ENCODE measurements at places on chromosomes 6 and 20. TPM values are rescaled to one million over a fixed set of nuclear protein-coding genes. Genes with fewer than 3 reads are reported as not detected.

KIAA0408 gene
- 12.8 TPM for total RNA-seq

MCCD1 gene
- not detected for total RNA-seq

SAMD5 gene
- total RNA-seq, result 4.8 TPM

DNA sequence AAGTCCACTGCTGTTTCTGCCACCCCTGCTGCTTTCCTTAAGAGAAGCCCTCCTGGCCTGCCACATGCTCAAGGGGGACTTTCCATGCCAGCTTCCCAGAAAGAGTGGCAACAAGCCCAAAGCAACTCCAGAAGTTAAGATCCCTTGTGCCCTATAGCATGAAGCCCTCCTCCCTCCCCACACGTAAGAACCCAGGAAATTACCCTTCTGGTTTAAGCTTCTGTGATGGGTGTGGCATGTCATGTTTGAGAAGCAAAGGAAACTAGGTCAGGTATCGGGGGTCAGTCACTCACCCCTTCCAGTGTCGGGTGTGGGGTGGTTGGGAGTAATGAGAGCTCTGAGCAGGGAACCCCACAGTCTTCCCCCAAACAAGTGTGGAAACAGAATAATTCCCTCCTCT lies 196.1 kb downstream of the LRFN2 start:
- no peak for DNase-seq

- no peak for DNase-seq
These were observed 16.5 kb upstream of the NTSR1 start for GRCh38 chr20:62692176-62692575.

DNA sequence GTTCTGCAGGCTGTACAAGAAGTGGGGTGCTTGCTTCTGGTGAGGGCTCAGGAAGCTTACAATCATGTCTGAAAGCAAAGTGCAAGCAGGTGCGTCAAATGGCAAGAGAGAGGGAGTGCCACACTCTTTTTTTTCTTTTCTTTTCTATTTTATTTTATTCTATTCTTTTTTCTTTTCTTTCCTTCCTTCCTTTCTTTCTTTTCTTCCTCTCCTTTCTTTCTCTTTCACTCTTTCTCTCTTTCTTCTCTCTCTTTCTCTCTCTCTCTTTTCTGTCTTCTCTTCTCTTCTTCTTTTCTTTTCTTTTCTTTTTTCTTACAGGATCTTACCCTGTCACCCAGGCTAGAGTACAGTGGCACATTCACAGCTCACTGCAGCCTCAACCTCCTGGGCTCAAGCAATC lies 19.5 kb downstream of the ACOT13 start:
- DNase-seq, result no peak

GTSF1L gene
- total RNA-seq, result not detected

DNA sequence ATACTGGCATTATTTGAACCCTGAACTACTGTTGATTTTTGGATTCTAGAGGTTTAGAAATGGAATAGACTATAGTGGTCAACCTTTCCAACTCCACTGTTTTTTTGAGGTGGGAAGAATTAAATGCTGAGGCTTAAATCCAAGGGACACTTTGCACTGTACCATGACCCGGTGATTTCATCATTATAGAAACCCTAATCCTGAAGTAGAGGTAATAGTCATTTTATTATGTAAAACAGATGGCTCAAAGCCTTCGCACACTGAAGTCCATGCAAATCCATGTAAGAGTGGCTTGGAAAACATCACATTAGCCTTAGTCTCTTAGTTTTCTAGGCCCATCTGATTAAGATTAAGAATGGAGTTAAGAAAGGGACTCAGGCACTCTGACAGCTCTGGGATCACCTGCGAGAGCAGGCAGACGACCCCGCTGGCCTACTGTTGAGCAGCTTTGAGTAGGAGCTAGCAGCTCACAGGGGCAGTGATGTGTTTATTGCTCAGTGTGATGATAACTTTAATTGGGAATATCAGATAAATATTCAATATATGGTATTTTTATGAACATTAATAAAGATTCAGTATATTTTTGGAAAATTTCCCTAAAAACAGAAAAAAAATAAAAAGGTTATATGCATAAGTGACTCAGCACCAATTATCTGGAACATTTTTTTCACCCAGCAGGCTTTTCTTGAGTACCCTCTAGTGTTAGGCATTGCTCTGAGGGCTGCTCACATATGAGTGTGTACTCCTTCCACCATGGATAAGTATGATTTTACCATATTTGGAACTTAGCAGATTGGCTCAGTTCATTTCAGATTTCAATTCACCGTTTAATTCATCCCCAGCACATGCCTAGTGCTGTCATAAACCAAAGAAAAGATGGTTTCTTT lies 13.4 kb downstream of the SLX4IP start:
- DNase-seq, result no peak

- DNase-seq, result peak; percentile 92
These were observed at the start of gene FOXQ1 for GRCh38 chr6:1311400-1312202. Gene FOXQ1 (plus strand): TSS chr6:1312098. CDS start chr6:1312705, 607 bp downstream.
